ENCODE measurements at places on chromosomes 3 and 15. TPM values are rescaled to one million over a fixed set of nuclear protein-coding genes. Genes with fewer than 3 reads are reported as not detected.

DNA sequence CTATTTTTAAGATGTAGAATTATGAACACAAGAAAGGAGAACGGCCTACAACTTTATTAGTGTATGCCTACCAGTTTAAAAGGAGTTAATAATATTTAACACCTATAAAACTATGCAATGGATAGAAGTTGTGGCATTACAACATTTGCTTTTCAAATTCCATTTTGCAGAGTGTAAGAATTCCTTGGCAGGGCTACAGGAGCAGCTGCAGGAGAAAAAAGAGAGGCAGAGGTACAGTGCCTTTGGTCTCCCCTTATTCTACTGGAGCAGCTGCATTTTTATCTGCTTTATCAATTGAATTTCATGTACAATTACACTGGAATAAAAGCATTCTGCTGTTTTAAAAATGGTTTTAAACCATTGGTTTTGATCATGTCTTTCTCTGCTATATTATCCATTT, 145.7 kb upstream of the KCNH8 start:
- DNase-seq: peak; percentile 58

IL17RE gene
- total RNA-seq: 4.8 TPM

PRICKLE2 gene
- total RNA-seq: 49.3 TPM

- DNase-seq: peak; percentile 66
Observed at GRCh38 chr3:70182166-70182565, 130.3 kb downstream of the MDFIC2 start.

GRCh38 chr15:88419830-88420229, 47.4 kb downstream of the MRPL46 start:
- no peak for DNase-seq

DNA sequence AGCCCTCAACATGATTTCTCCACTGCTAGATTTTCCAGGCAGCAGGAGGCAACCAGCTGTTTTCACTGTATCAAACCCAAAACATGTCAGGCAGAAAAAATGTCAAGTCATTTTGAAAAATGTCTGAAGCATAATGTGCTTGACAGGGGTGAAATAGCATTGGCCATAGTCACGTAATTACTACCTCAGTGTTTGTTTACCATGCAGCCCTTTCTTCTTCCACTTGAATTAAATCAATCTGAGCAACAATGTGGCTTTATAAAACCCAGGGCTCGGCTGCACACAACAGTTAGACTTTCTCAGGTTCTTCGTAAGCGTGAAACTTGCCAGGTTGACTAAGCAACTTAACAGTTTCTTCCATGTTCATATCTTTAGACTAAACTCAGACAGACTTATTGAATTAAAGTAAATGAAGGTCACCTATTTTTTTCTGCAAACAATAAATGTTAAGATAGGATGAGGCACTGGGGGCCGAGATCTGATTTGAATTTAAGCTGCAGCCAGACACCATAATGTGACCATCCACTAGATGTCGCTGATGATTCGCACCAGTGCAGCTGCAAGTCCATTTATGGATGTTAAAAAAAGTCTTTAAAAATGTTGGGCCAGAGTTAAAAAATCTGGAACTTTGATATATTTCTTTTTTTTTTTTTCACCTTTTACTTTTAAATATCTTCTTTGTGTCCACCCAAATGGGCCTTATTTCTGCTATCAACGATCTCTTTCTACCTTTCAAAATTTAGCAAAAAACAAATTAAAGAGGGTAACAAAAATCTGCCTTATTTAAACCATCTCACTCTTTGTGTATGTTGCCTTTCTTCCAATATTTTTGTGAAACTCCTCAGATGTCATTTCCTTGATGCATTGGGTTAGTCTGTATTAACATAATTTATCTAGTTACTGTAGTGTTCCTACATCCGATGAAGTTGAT, 305.9 kb downstream of the CACNA2D3 start:
- peak; percentile 93 for DNase-seq

- DNase-seq: no peak
Observed at GRCh38 chr3:48434591-48435222, 4.8 kb upstream of the PLXNB1 start.

- no peak for DNase-seq
Observed at GRCh38 chr15:70258369-70259027, 160.8 kb upstream of the TLE3 start.

DNA sequence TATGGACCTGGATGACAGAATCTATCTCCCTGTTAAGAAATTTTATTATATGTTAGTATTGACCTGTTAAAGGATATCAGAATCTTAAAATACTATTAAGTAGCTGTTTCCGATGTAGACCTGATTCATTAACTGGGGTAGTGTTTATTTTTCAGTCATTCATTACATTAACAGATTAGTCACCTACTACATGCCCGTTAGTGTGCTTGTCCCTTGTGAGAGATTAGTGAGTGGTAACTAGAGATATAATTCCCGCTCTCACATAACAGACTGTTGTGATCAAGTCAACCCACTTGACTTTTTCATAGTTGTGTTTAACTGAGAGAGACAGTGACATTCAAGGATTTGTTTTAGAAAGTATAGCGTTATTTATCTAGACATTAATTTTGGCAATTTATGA, 166.8 kb downstream of the TCF12 start:
- DNase-seq: no peak

NRROS gene
- total RNA-seq: 3.9 TPM

- peak; percentile 42 for DNase-seq
Observed at GRCh38 chr3:185561958-185562357, 9.6 kb upstream of the LIPH start.

- DNase-seq: no peak
Observed at GRCh38 chr3:71958533-71958932, 173.6 kb upstream of the PROK2 start.

SCG5 gene
- 9.2 TPM for total RNA-seq

ZNF80 gene
- not detected for total RNA-seq

PHC3 gene
- 54.3 TPM for total RNA-seq

AADACL2 gene
- 2.7 TPM for total RNA-seq

DNA sequence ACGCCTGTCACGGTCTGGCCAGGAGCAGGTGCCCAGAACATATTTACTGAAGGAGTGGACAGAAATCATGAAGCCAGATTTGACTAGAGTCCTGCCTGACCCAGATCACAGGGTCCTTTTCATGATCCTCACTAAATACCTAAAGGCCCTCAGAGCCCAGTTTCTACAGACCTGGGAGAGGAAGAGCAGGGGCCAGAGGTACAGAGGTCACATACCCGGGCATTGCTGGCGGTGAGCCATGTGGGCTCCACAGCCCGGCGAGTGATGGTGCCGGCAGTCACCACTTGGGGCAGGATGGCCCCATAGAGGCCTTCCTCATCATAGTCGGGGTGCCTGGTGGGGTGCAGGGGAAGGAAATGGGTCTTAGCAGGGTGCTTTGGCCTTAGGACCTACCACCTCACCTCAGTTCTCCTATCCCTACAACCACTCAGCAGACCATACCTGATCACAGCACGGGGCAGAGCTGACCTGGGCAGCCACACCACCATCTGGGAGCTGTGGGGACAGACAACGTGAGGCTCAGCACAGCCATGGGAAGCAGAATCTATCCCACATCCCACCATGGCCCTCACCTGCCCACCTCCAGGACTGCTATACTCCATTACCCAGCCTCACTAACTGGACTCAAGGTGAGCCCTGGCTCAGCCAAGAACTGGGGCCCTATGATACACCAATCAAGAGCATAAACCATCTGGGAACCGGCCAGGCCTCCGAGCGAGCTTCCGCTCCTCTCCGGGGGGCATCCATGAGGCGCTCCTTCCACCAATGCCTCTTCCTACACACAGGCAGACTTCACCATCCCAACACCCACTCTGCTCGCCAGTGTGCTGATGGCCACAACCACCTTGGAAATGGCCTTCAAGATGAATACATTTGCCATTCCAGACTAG, 12.9 kb downstream of the POLG start:
- no peak for DNase-seq

GRCh38 chr15:31338879-31339557, 12.4 kb downstream of the KLF13 start:
- DNase-seq: peak; percentile 88

DNA sequence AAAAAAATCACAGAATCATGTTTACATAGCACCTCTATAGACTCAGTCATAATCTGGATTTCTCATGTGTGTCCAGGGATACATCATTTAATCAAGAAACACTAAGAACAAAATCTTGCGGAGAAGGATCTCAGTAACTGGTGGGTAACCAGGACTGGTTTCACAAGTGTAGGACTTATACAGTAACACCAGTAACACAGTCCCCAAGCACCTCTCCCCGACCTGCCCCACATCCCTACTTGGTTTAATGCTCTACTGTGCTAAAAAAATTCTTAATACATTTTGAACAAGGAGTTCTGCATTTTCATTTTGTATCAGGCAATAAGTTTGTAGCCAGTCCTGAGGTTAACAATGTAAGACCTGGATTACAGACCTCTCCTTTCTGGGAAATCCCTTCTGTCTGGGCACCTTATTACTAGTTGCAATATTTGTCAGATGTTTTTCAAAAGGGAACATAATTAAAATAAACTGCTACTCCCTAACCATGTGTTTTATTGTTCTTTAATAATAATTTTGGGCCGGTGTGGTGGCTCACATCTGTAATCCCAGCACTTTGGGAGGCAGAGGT, 57.6 kb upstream of the BBX start:
- DNase-seq: no peak

DNA sequence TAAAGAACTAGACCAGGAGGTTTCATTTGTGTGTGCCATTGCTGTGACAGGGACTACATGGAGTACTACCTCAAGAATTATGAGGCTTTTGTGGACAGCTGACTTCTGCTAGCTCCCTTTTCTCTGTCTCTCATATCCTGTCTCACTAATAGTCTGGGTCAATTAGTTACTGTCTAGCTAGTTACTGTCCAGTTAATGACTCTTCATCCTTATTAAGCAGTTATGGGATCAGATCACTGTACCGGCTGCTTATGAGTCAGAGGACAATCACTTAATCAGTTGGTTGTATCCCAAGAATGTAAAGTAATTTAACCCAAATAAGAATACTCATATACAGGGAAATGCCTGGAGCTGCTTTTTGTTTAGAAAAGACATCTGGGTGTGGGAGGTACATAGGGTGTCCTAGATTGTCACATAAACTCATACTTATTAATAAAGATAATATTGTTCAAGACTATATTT, 158.0 kb downstream of the CDIN1 start:
- no peak for DNase-seq

DNA sequence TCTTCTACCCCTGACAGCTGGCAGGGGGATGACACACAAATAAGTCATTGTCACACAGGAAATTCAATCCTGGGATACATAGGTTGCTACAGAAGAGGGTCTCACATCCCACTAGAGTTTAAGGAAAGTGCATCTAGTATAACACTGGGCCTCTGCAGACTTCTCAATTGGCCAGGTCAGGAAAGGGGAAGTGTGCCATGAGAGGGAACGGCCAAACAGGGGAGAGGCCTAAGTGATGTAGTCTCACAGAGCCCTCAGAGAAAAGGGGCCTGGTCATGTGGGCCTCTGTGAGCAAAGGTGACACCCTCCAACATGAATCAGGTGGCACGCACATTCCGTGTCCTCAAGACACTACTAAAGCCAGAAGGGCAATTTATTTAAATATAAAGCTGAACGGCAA, 11.2 kb downstream of the ZXDC start:
- DNase-seq: no peak

DNA sequence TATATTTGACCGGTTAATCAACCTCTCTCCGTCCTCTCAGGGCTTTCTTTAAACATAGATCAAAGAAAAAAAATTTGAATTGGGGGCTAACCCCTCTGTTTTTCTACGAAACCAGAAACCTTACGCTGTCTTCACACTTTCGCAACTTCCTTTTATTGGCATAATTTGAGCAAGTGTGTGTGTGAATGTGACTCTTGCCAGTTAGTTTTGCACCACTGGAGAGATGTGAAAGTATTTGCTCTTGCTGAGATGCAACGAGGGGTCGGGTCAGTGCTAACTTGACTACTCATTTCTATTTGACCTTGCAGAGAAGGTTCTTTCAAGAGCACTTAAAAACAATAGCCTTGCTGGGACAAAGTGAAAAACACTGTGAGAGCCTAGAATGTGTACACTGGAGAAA, 81.2 kb downstream of the FAM43A start:
- DNase-seq: no peak

Measured in tongue (tissue), 3 donors.